ENCODE measurements at places on chromosomes 6 and 20.

GRCh38 chr6:170444056-170444591 lies 109.0 kb downstream of the PSMB1 start:
- DNase-seq, result no peak

- DNase-seq, result no peak
Measured at GRCh38 chr6:105753620-105754211, 332.4 kb upstream of the PRDM1 start.

- no peak for DNase-seq
Measured at GRCh38 chr6:106356378-106356777, 4.1 kb upstream of the CRYBG1 start.

GRCh38 chr20:5770987-5771318 lies 20.8 kb downstream of the SHLD1 start:
- DNase-seq, result no peak

- no peak for DNase-seq
Measured at GRCh38 chr20:2341336-2341735, 39.4 kb upstream of the TGM6 start.

All from caudate nucleus (tissue), 63 donors.